Activated B cell treated with CpG ODN at 0.5 μM for 24 hours (primary cell): ENCODE measurements at places on chromosomes 3 and 15.

DNA sequence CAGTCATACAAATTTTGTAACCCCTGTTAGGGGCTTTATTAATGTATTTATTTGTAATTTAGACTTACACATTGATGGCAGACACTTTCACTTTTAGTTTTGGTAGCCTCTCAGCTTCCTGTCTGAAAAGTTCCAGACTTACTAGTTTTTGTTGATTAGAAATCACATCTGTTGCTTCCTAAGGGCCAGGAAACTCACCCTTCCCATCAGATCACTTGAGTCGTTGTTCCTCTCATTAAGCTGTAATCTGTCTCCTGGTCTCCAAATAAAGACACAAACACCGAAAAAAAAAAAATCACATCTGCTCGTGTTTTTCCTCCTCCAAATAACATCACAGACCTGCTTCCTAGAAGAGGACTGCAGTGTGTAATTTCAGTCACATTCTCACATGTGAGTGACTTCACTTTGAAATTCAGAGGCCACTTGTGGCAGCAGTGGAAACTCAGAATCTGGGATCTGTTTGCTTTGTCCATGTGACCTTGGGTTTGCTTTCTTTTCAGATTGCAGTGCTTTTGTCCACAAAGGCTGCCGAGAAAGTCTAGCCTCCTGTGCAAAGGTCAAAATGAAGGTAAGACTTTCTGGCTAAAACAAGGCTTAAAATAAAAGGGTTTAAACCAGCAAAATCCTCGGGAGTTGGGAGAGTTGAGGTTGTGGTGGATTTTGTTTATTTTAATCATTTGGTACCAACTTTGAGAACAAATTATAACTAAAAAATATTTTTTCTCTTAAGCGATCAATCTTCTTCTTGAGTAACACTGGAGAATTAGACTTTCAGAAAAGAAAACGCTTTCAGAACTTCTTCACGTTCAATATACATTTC is 87.0 kb downstream of the KLHL25 start:
- no peak for DNase-seq

DNA sequence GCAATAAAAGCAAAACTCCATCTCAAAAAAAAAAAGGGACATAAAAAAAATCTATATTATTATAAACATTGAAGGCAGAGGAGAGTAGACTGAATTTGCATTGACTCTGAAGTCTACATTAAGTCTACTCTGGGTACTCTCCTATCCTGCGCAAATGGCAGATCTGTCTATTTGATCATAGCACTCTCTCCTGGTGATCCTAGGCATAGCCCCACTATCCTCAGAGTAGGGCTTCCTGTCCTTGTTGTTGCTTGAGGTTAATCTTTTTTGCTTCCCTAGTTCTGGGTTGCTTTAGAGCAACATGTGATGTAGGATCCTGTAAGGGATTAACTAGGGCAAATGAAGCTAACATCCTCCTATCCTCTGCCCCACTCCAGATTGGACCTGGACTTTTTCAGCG is 82.1 kb upstream of the LRRFIP2 start:
- DNase-seq = no peak

- no peak for DNase-seq
Observed at GRCh38 chr3:187183903-187184302, 13.4 kb upstream of the RTP1 start.

- no peak for DNase-seq
Observed at GRCh38 chr15:47551079-47551478, 166.2 kb upstream of the SEMA6D start.
